NCI-H2081 (cell line): ENCODE measurements at places on chromosomes 6 and 20.
A peak's percentile ranks its signal among the peaks of the same experiment; 100 is the strongest.

DNA sequence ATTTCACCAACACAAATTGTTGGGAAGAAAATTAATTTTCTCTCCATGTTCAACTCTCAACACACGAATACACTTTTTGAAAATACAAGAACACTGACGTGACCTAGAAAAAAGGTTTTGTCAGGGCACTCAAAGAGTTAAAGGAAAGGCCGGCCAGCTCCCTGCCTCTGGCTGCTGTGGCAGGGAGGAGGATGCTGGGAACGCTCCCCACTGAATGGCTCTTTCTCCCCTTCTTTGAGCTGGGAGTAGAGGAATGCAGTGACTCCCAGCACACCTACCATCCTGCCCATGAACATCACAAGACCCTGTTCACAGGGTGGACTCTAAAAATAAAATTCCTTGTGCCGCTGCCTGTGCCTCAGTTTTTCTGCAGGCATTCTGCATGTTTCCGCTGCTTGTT lies 47.0 kb downstream of the MAP3K5 start:
- DNase-seq, result no peak

DNA sequence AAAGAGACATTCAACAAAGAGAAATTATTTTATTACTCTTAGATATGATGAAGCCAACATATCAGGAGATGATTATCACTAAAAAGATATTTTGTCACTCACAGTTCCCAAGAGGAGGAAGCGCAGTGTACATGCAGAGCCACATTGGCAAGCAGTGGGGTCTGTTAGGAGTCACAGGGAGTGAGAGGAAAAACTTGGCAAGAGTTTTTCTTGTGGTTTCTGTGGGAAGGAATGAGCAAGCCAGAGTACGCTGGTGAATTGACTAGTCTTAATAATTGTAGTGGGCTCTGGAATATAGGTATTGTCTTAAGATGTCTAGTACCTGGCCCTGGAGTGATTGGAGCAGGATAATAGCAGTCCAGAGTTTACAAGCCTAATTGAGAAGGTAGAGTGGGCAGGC lies 1095.2 kb downstream of the GRIK2 start:
- DNase-seq, result no peak

DNA sequence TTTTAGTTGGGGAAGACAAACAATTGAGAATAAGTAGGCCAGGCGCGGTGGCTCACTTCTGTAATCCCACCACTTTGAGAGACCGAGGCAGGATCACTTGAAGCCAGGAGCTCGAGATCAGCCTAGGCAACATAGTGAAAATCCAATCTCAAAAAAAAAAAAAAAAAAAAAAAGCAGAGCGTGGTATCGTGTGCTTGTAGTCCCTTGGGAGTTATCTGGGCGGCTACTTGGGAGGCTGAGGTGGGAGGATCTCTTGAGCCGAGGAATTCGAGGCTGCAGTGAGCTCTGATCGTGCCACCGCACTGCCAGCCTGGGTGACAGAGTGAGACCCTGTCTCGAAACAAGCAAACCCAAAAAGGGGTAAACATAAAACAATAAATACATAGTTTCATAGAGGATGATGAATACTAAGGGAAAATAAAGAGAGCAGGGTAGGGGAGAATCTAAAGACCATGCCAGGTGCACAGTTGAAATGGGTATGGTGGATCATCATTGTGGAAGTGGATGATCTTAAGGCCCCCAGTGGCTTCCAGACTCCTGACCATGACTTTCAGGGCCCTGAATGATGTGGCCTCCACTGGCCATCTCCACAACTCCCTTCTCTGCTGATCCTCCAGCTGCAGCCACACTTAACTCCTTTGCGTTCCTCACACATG lies 947 bp downstream of the POFUT1 start:
- DNase-seq, result no peak

DNA sequence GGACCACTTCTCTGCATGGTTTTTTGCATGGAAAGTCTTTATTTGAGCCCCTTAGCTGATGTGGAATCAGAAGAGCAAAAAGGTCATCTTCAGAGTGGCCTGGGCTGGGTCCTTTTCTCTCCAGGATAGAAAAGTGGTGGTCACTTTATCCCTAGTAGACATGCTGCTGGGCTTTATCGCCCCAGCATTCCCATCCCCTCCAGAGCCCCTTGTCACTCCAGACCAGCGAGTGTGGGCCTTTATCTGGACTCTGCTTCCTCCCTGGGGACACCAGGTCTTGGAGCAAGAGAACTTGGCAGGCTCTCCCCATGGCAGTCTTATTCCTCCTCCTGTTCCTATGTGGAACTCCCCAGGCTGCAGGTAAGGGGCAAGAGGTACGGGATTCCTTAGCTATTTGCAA lies at the start of gene LY6G6F:
Gene LY6G6F (plus strand): TSS at position 268 of the 400 bp plus-strand sequence. CDS start 41 bp downstream, at position 309.
- DNase-seq, result no peak

DNA sequence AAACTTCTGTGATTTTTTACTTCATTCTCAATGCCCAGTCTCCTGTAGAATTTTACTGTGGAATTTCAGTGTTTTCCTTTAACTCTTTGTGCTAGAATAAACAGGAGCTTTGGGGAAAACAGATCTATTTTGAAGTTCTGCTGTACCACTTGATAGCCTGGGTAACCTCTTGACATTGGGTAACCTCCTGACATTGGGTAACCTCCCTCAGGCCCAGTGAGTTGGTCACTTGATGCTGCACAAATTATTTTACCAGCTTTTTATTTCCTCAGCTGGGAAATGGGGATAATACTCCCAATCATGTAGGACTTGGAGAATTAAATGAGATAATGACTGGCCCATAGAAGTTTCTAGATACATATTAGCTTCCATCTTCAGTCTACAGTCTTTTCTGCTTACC lies 137.3 kb upstream of the TOP1 start:
- DNase-seq, result no peak

GRCh38 chr20:17463711-17464110 lies 67.5 kb downstream of the BFSP1 start:
- no peak for DNase-seq

DNA sequence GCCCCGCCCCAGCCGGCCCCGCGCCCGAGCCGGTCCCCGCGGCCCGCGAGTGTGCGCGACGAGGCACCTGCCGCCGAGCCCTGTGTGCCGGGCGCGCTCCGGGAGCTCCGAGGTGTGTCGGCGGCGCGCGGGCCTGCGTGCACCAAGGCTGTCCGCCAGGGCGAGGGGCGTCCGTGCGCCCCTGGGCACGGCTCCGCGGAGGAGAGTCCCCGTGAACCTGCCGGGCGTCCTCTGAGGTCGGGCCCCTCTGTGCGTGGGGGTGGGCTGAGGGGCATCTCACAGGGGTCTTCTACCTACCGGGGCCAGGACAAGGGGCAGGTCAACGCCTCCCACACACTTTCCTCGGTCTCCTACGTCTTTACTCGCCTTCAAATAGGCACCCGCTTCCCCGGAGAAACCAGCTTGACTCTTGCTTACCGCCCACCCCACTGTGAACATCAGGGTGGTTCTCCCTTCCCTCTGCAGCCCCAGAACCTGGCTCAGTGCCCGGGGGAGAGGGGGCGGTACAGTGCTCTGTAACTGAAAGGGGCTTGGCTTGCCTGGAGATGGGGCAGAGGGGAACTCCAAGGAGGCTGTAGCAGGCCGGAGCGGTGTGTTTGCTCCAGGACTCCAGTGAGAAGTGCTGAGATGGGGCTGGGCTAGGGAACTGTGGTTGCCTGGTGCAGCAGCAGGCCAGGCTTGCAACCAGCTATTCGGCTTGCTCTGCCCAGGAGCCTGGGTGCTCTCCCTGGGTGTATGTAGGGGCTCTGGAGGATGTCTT lies at the start of gene SAMD10:
Gene SAMD10 (minus strand): TSS at position 86 of the 760 bp plus-strand sequence. CDS start 175 bp downstream, outside the sequence.
- DNase-seq, result peak; percentile 71

DNA sequence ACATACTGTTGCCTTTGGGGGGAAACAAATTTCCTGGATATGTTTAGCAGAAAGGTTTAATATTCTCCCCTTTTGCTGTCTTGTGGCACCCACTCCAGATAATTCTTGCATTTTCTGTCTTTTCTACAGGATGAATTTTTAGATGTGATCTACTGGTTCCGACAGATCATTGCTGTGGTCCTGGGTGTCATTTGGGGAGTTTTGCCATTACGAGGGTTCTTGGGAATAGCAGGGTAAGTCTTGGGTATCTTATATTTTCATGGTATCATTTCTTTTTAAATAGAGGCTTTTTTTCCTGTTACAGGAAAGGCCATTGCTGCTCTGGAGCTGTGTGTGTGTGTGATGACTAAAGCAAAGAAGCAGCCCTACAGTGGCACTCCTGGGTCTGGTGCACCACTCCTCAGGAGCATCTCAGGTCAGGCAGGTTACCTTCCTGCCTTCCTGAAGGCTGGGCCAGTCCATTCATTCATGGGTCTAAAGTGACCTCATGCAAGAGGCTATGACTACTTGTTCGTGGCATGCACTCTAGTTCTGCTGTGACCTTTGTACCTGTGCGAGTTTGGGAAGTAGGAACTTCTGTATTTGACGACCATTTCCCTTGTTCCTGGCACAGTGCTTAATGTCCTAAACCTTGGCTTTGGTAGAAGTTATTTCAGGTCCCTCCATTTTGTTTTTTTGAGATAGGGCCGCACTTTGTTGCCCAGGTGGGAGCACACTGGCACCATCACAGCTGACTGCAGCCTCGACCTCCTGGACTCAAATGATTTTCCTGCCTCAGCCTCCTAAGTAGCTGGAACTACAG lies 2.2 kb downstream of the RAB5IF start:
- DNase-seq, result no peak
